EL (cell line): ENCODE measurements at places on chromosomes 1 and 21.

GRCh38 chr1:181493885-181494284, 10.6 kb downstream of the CACNA1E start:
- no peak for DNase-seq

DNA sequence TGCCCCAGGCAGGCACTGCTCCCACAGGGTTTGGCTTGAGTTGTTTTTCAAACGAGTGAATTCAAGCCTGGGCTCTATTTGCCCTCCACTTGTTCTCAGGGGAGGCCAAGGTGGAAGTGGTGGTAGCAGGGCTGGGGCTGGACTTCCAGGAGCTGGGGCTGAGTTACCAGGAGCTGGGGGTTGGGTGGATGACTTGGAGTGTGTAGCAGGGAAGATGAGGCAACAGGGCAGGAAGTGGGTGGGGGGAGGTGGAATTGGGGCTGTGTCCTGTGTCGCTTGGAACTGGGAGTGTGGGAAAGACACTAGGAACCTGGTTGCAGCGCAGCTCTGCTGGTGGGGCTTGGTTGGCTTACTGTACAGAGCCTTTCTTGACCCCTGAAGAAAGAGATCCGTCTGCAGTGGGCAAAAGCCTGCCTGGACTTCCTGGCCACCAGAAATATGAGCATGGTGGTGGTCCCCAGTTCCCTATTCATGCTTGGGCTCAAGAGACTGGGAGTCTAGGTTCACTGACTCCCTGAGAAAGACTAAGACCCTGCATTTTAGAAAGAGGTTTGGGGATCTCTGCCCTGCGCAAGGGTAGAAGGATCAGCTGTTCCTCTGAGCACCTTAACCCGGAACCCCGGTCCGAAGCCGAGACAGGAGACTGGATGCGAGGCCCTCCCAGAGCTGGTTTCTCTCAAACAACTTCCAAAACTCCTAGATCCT, 3.1 kb downstream of the TFAP2E start:
- DNase-seq = no peak

DNA sequence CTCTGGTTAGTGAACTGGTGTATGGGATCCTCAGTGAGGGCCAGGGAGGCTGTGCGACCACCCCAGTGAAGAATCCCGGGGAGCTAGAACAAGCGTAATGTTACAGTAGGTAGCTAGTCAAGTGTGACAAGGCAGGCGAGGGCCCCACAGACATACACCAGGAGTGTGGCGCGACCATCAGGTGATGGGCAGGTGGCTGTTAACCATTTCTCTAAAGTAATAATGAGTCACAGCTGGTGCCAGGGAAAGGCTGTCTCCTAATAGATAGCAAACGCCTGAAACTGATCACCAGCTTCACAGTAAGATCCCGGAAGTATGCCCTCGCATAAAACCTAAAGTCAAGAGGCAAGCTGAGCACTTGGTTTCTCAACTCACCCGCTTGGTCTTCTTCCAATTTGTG, 40.5 kb upstream of the TARBP1 start:
- no peak for DNase-seq

DNA sequence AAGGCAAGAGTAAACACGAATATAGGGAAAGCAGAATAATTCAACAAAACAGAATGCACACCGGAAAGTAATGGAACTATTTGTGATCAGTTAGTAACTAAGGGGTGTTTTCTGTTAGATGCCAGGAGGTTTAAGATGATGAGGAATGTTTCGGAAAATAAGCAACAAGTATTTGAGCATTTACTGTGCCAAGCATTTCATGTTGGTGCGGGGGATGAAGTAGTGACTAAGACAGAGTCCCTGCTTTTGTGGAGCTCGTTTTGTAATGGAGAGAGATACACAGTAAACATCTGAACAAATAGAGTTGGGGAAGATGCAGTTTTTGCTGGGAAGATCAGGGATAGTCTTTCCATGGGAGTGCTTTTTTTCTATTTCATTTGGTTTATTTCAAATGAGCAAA, 78.7 kb downstream of the DYRK1A start:
- peak; percentile 31 for DNase-seq

- no peak for DNase-seq
These were observed 195.4 kb upstream of the PRMT6 start for GRCh38 chr1:106861110-106861509.

DNA sequence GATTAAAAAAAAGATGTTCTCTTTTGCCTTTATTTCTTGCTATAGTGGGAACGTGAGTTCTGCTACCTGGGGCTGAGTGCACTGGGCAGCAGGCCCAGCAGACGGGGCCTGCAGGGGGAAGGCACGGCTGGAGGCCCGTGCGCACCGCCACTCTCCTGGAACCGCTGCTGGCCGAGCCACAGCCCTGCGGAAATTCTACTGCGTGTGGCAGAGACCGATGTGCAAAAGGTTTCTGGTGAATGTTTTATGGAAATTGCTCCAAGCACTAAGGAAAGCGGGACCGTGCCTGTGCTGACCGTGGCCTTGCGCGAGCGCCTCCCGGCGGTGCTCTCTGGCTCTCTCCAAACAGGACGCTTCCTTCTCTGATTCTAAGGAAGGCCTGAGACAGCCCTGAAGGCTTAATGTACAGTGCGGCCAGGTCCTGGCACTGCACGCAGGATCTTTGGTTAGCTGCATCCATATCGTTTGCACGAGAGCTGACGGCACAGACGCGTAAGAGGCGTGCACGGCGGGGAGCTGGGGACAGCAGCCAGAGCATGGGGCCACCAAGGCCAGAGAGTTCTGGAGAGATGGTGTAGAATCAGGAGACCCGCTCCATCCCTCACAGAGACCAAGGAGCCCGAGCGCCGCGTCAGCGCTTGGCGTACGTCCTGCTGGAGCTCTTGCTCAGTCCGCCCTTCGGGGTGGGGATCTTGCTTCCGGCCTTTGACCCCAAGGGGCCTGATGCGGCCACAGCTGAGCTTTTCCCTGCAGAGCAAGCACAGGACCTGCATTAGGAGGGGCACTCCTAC, 18.7 kb upstream of the LRRC47 start:
- no peak for DNase-seq
